CD4-positive, alpha-beta T cell treated with Interleukin-21 for 1 hour (primary cell): ENCODE measurements at places on chromosomes 12 and 14.

DNA sequence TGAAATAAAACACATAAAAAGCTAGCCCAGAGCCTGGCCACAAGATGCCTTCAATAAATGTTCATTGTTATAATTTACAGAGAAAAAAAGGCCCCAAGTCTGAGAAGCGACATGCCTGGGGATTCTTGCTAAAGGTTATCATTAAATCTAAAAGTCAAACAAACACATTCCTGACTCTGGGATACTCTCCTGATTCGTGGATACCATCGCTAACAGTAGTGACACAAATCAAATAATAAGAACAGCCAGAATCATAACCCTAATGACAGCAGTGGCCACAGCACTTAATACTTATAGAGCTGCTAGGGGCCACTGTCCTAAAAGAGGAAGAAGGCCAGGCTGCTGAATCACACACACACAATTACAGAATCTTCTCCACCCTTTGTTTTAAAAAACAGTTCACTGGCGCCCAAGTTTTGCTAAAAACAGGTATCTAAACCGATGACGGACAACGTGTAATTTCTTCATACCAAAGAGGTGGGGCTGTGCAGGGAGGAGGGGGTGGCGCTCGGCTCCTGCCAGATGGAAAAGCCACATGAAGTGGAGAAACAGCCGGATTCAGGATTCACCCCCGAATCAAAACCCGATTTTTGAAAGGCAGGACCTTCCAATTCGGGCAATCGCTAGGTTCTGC, 1.2 kb downstream of the CLIP1 start:
- DNase-seq: peak; percentile 42

DNA sequence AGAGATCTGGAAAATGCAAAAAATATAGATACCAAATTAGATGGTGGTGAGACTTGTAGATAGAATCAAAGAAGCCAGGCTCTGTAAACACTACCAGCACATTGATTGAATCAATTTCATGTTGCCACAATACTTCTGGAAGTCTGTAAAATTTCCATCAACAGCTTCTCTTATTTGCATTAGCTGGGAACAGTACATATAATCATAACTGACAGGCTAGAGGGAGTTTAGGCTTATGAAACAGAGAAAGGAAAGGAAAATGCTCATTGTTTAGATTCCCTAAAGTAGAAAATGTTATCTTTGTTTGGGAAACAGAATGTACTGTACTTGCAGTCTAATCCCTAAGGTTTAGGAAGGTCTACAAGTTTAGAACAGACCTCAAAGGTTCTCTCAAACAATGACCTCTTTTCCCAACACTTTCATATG, 335.2 kb downstream of the CEP128 start:
- no peak for DNase-seq

GRCh38 chr12:66280561-66280960, 21.7 kb upstream of the HELB start:
- no peak for DNase-seq

DNA sequence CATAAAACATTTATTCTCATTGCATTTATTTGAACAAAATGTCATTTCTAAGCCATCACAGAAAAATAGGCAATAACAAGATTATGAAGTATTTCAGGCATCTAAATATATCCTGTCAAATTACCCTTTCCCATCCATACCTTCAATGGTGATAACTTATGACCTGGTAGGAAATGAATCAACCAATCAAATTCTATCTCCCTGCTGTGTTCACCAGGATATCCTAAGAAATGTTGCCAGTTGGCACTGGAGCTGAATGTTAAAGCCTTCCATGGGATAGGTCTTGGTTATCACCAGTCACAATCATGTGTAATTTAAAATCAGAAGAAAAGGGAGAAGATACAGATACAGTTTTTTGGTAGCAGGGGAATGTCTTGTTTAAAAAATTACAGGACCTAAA, 23.7 kb downstream of the BMP4 start:
- no peak for DNase-seq

GRCh38 chr12:117501076-117501869, 139.8 kb upstream of the NOS1 start:
- no peak for DNase-seq
